ENCODE measurements at places on chromosomes 3 and 15.

DNA sequence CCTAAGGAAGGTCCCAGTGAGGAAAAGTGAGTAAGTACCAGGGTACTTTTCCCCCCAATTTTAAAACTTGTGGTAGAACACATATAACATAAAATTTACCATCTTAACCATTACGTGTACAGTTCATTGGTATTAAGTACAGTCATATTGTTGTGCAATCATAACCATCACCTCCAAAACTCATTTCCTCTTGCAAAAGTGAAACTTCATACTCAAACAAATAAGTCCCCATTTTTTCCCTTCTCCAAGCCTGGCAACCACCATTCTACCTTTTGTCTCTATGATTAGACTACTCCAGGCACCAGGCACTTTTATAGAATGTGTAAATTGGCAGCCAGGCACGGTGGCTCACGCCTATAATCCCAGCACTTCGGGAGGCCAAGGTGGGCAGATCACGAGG is 12.2 kb downstream of the PRC1 start:
- DNase-seq: no peak
- H3K27ac ChIP-seq: no peak overlapping the region
- no peaks in the 10 kb centered on the region for H3K27me3 ChIP-seq
- H3K4me1 ChIP-seq: no peaks in the 10 kb centered on the region
- no peak overlapping the region for H3K4me3 ChIP-seq
- peaks cover 11% of the 10 kb centered on the region for H3K36me3 ChIP-seq

DNA sequence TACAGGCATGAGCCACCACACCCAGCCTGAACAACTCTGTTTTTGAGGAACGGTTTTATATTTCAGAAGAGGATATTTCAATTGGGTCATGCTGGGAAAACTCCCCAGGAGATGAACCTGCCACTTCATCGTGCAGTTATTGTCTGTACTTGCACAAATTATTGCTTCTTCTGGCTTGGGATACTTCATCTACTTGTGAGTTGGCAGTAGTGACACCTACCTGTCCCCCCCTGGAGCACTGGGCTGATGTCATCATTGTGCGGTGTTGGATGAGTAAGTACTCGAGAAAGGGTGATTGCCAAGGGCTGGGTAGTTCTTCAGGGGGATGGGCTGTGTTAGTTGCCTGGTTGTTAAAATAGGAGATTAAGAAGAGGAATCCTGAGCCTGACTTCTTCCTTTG is 85.1 kb upstream of the SAMMSON start:
- no peak overlapping the region for H3K27ac ChIP-seq
- H3K4me3 ChIP-seq: no peak overlapping the region
- no peaks in the 10 kb centered on the region for H3K36me3 ChIP-seq
- no peaks in the 10 kb centered on the region for H3K27me3 ChIP-seq
- no peak for DNase-seq

GRCh38 chr15:40958723-40959122 is 5.5 kb downstream of the CHAC1 start:
- no peak overlapping the region for H3K4me3 ChIP-seq
- no peak for DNase-seq
- H3K36me3 ChIP-seq: no peaks in the 10 kb centered on the region
- H3K4me1 ChIP-seq: peaks cover 12% of the 10 kb centered on the region

DNA sequence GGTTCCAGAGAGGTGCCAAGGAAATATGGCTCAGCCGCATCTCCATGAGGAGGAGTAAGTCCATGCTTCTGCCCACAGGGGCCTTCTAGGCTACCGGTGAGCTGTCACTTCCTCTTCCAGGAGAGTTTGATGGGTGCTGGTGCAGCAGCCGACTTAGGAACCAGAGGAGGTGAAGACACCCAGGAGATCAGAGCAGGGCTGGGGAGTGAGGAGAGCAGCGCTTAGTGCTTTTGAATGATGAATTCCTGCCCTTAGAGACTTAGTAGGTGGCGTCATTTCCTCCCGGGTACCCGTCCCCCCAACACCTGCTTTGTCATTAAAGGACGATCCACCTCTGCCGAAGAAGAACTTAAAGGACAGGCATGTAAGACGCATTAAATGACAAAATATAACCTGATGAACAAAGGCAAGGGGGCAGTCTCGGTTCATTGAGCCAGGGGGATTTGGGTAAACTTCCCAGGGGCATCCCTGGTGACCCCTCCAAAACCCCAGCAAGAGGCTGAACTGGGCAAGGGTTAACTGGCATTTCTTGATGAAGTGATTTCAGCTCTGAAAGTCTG is 67.6 kb downstream of the HES1 start:
- no peaks in the 10 kb centered on the region for H3K4me1 ChIP-seq
- peak overlapping the region; percentile 35 for H3K4me3 ChIP-seq
- H3K27ac ChIP-seq: no peak overlapping the region

DNA sequence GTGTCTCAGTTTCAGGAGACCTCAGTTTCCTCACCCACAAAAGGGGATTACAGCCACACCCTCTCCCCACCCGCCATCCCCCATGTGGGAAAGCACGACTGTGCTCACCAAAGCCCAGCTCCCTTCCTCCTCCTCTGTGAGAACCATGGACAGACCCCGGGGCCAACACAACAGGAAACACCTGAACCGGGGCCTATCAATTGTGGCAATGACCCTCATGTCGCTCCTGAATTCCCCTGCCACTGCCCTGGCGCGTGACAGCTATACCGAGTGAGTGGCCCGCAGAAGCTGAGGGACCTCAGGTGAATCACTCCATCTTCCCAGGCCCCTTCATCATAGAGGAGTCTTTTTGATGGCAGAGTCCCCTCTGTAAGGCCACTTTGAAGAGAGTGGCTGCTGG is 28.6 kb downstream of the PLEKHO2 start:
- DNase-seq: no peak
- H3K27me3 ChIP-seq: no peaks in the 10 kb centered on the region
- H3K27ac ChIP-seq: no peak overlapping the region
- no peaks in the 10 kb centered on the region for H3K36me3 ChIP-seq

DNA sequence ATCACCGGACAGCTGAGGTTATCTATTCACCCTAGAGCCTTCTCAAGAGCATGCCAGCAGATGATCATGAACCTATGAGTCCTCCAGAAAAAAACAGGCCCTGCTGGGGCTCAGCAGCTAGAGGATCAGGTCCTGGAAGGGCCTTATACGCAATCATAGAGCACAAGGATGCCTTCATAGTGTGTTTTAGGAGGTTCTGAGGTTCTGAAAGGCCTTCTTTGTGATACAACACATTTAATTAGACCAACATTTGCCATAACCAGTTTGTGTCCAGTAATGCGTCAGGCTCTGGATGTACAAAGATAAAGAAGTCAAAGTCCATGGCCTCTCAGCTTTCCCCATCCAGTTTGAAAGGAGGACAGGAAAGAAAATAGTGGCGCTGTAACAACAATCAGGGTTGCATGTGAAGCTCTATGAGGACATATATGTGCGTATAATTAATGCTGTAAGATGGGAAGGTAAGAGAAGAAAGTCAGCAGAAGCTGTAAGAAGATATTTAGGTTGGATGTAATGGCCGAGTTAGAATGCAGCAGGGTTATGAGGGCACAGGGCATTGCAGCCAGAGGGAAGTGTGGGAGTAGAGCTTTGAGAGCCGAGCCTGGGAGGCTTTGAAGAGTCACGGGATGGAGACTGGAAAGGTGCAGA is 302.6 kb upstream of the TBL1XR1 start:
- no peak overlapping the region for H3K27ac ChIP-seq
- no peaks in the 10 kb centered on the region for H3K36me3 ChIP-seq
- H3K27me3 ChIP-seq: no peaks in the 10 kb centered on the region
- H3K4me3 ChIP-seq: no peak overlapping the region
- H3K4me1 ChIP-seq: no peaks in the 10 kb centered on the region

- no peak overlapping the region for H3K27ac ChIP-seq
- H3K27me3 ChIP-seq: no peaks in the 10 kb centered on the region
- no peak overlapping the region for H3K4me3 ChIP-seq
- no peaks in the 10 kb centered on the region for H3K36me3 ChIP-seq
Measured at GRCh38 chr3:175941352-175941751, 1082.2 kb downstream of the NAALADL2 start.

GRCh38 chr3:99240700-99241099 is 339.2 kb upstream of the DCBLD2 start:
- no peak overlapping the region for H3K4me3 ChIP-seq
- H3K27ac ChIP-seq: no peak overlapping the region
- no peak for DNase-seq
- H3K36me3 ChIP-seq: no peaks in the 10 kb centered on the region
- H3K27me3 ChIP-seq: no peaks in the 10 kb centered on the region
- H3K4me1 ChIP-seq: no peaks in the 10 kb centered on the region

GRCh38 chr3:198112031-198112430 is 152.0 kb downstream of the LMLN start:
- H3K4me3 ChIP-seq: no peak overlapping the region
- no peaks in the 10 kb centered on the region for H3K36me3 ChIP-seq
- peaks cover 10% of the 10 kb centered on the region for H3K27me3 ChIP-seq
- H3K4me1 ChIP-seq: peaks cover 4% of the 10 kb centered on the region
- no peak for DNase-seq

GRCh38 chr15:70132139-70132538 is 34.4 kb upstream of the TLE3 start:
- no peak overlapping the region for H3K27ac ChIP-seq
- DNase-seq: no peak
- H3K27me3 ChIP-seq: no peaks in the 10 kb centered on the region
